ENCODE measurements at places on chromosomes 3 and 15.

- no peak for ATAC-seq
These were observed 94.6 kb upstream of the SLC6A6 start for GRCh38 chr3:14307656-14308302.

- ATAC-seq: no peak
These were observed 164.6 kb downstream of the SMAD6 start for GRCh38 chr15:66866656-66867055.

GRCh38 chr3:110384601-110385000 lies 687.0 kb upstream of the NECTIN3 start:
- ATAC-seq: no peak

- no peak for ATAC-seq
These were observed 17.3 kb upstream of the SRGAP3 start for GRCh38 chr3:9266716-9267115.

- no peak for ATAC-seq
These were observed 219.3 kb upstream of the TTC14 start for GRCh38 chr3:180382638-180383180.

- no peak for ATAC-seq
These were observed 19.9 kb downstream of the RPLP1 start for GRCh38 chr15:69472562-69472961.

GRCh38 chr3:52670621-52671521 lies 14.8 kb downstream of the PBRM1 start:
- peak; percentile 84 for ATAC-seq

GRCh38 chr3:45711931-45712330 lies 22.7 kb downstream of the SACM1L start:
- ATAC-seq: no peak

Measured in gastroesophageal sphincter (tissue), 4 donors.